Thoracic aorta (tissue), 2 donors: ENCODE measurements at places on chromosomes 1 and 21. TPM values are rescaled to one million over a fixed set of nuclear protein-coding genes. Genes with fewer than 3 reads are reported as not detected.

DNA sequence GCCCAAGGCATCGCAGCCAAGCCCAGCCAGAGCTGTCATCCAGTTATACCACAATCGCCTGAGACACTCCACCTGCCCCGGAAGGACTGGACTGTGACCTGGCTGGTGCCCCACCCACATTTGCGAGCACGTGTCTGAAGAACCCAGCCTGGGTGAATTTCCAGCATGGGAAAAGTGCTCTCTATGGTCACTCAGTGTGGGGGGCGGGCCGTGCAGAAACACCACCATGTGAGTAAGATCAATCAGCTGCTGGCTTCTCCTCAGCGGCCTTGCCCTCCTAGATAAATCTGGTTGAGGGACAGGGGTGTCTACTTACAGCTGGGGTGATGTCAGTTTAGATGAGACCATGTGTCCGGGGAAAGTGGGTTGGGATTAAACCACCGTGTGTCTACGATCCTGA, 44.8 kb downstream of the URB1 start:
- DNase-seq: no peak

GRCh38 chr1:229506633-229507032, 1.5 kb downstream of the NUP133 start:
- DNase-seq: no peak

GRCh38 chr1:231240531-231240882, 505 bp upstream of the GNPAT start:
- DNase-seq: no peak

DNA sequence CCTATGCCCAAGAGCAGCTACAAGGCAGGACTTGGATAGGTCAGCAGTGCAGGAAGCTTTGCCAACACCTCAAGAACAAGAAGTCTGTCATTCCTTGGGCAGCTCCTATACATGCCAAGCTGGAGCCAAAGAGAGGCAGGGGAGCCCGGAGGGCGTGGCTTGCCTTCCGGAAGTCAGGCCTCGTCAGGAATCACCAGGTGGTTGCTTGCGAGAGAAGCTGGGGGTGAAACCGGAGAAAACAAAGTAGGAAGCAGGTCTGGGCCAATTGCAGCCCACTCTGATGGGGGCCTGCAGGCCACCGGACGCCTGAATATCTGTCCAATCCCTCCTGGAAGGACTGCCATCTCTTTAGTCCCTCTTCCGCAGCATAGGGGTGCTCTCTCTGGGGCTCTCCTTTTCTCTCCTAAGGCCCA, 794 bp upstream of the FAM76A start:
- DNase-seq: no peak

DNA sequence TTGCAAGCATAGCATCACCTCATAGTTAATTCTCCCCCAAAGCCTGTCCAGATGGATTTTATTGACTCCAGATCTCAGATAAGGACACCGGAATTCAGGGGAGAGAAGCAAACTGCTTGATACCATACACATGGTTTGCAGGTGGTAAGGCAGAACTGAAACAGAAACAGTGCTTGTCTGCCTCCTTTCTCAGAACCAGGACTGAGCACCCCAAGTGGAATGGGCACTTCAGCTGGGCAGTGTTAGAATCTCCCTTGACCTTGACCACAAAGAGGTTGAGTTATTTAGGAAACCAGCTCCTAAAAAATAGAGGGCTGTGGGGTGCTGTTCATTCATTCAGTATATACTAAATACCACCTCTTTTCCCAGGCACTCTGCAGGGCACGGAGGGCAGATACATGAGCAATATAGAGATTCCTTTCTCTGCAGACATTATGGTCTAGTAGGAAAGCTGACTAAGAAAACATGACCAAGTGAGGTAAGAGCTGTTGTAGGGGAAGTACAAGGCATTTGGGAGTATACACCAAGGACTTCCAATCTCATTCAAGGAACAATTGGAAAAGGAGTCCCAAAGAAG, 185.2 kb downstream of the C1orf94 start:
- no peak for DNase-seq

The CELA2B gene
- total RNA-seq: not detected

The ACKR1 gene
- 123 TPM for total RNA-seq

DNA sequence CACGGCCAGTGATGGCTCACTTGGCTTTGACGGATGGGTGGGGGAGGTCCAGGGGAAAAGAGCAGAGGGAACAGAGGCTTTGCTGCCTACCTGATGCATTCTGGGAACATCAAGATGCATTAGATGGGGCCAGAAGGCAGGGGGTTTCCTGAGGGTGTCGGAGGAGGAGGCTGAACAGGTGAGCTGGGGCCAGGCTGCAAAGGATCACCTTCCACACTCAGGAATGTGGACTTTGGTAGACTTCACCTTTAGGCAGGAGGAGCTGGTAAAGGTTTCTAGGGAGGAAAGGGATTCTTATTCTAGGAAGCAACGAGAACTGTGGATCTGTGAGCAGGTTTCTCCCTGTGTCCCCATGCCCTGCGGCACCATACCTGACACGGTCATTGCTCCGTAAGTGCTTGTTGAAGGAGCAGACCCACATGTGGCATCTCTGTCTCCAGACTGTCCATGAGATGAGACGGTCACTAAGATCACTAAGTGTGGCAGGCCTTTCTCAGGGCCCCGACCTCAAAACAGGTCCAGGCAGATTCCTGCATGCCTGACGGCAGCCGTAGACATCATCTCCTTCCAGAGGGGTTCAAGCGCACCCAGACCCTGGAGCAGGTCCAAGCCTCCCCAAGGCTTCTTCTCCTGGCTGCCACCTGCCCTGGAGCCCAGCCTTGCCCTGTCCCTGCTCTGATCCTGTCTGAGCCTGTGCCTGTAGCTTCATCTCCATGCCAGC, 89.1 kb upstream of the SLC25A33 start:
- DNase-seq: no peak

DNA sequence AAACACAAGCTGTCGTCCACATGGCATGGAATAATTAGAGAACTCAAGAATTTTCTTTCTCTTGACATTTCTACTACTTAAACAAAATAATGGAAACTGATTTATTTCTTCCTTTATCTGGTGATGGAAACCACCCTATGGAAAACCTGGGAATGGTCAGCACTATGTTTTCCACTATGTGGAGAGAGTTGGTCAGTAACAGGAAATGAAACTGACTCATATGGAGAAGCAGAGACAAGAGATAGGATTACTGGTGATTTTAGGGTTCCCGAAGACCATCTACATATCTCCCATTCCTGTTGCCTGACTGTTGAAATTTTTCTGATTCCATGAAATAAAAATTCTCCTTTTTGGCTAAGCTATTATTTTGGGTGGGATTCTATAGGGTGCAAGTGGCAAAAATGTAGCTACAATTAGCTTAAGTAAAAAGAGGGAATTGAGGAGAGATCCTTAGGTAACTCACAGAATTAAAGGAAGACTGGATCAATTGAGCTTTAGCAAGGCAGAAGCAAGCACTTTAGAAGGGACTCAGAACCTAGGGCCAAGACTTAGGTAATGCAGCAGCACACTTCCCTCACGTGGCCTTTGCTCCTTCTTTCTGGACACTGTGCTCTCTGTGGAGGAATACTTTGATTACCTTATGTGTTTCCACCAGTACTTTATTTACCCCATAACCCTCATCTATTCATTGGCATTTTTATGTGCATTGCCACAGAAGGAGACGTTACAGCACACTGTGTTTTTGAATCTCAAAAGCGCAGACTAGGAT, 89.6 kb downstream of the LEPR start:
- DNase-seq: no peak

- DNase-seq: no peak
These were observed 125.1 kb upstream of the ADGRL4 start for GRCh38 chr1:79131626-79132025.

The TNFSF18 gene
- not detected for total RNA-seq

GRCh38 chr1:219432191-219432606, 180.7 kb downstream of the ZC3H11B start:
- no peak for DNase-seq

- DNase-seq: no peak
These were observed 7.1 kb downstream of the ZC3H12A start for GRCh38 chr1:37481289-37482003.

The TMEM51 gene
- 2.0 TPM for total RNA-seq

The SHCBP1L gene
- not detected for total RNA-seq

GRCh38 chr1:81834921-81835698, 34.4 kb downstream of the ADGRL2 start:
- DNase-seq: no peak

DNA sequence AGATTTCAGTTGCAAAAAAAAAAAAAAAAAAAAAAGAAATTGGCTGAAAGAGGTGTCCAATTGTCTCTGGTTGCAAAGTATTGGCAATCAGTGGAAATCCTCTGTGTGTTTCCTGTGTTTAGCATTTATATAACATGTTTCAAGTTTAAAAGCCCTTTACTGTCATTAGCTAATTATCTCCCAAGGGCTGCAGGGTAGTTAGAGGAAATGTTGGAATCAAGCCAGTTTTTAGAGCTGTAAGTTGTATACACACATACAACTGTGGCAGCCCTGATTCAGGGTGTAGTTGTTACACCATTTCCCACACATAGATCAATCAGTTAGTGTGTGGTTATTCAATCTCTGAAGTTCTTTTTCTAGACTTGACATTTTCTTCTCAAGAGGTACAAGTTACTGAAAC, 8.9 kb upstream of the ZNF326 start:
- DNase-seq: no peak

The FCRLB gene
- not detected for total RNA-seq

DNA sequence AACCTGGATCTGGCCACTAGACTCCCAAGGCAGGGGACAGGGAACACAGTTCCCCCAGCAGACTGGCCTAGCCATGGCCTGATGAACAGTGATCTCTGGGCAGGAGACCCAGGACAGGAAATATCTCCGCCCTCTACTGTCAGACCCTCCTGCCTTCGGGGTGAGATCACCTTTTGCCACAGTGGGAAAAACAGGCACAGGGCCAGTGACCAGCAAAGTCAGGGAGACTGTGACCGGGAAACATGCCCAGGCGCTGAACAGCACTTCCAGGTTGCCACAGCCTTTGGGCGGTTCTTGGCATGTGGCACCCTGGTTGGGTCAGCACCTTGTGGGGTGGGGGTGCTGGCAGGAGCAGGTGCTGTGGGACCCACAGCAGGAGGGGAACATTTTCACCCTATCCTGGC, 8.9 kb upstream of the ZNF669 start:
- DNase-seq: no peak

- no peak for DNase-seq
These were observed 24.3 kb upstream of the PCP4 start for GRCh38 chr21:39842741-39843459.

The OR2G6 gene
- total RNA-seq: not detected

GRCh38 chr1:43659212-43660166, 9.5 kb downstream of the KDM4A start:
- no peak for DNase-seq

DNA sequence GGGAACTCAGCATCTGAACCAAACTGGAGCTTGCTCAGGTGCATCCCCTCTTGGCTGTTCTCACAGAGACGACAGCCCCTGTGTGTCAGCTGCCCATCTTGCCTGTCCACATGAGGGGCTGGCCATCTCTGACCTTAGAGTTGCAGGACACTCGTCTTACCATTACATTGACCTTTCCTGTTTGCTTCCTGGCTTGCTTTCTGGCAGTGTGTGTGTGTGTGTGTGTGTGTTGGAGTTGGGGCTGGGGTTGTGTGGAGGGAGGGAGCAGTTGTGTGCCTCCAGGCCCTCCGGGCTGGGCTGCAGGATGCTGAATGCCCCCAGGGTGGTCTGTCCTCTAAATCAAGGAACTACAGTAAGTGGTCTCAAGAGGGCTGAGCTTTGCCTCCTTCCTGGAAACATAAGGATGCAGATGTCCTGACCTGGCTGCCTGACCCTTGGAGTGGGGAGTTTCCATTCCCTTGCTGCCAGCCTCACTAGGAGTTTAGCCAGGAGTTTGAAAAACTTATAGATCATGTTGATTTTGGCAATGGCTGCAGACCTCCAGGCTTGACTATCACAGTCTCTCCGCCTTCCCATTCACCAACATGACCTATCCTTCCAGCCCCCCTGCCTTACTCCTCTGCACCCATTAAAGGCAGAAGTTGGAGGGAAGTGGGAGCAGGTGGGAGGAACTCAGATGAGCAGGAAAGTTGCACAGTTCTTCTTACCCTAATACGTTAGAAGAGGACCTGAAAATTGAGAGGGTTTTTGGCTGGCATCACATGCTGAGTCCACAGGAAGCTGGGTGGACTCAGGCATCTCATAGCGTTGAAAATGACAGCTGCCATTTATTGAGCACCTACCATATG, 19.0 kb downstream of the RASSF5 start:
- no peak for DNase-seq

- no peak for DNase-seq
These were observed 27.3 kb upstream of the VPS13D start for GRCh38 chr1:12202577-12202976.

GRCh38 chr1:237562242-237562823, 328.4 kb downstream of the ZP4 start:
- DNase-seq: no peak

GRCh38 chr1:194833111-194833510, 1646.7 kb upstream of the B3GALT2 start:
- no peak for DNase-seq

- no peak for DNase-seq
These were observed 66.2 kb upstream of the WDR26 start for GRCh38 chr1:224500796-224501195.

DNA sequence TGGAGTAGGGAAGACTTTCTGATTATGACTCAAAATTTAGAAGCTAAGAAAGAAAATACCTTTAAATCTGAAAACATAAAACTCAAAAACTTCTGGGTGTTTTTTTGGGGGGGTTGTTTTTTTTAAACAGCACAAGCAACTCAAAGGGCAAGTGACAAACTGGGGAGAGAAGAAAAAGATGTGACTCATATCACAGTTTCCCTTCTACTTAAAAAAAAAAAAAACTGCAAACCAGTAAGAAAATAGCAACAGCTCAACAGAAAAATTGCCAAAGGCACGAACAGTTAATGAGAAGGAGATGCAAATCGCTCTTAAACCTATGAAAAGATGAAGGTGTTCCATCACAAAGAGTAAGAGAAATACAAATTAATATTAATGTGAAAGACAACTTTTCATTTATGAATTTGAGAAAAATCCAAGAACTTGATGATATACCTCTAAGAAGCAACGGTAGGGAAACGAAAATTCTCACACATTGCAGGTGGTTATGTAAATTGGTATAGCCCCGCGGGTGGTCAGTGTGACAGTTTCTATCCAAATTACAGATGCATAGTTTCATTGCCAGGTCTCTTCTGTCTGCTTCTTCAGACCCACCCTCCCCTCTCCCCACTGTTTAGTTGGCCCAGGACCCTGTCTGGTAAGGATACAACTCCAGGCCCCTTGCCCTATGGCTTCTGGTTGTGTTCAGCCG, 9.0 kb downstream of the IFNAR2 start:
- no peak for DNase-seq

- no peak for DNase-seq
These were observed 30.4 kb downstream of the ARID4B start for GRCh38 chr1:235297579-235297978.

The SPRR4 gene
- total RNA-seq: not detected

GRCh38 chr1:88661951-88662699, 21.9 kb upstream of the PKN2 start:
- DNase-seq: no peak

- DNase-seq: no peak
These were observed 21.6 kb upstream of the SLC45A3 start for GRCh38 chr1:205701891-205702290.

- DNase-seq: no peak
These were observed 219.0 kb upstream of the L1TD1 start for GRCh38 chr1:61975638-61976037.
